ENCODE measurements at places on chromosomes 3 and 15.

GRCh38 chr3:20488151-20488550 lies 302.1 kb upstream of the SGO1 start:
- DNase-seq, result no peak

DNA sequence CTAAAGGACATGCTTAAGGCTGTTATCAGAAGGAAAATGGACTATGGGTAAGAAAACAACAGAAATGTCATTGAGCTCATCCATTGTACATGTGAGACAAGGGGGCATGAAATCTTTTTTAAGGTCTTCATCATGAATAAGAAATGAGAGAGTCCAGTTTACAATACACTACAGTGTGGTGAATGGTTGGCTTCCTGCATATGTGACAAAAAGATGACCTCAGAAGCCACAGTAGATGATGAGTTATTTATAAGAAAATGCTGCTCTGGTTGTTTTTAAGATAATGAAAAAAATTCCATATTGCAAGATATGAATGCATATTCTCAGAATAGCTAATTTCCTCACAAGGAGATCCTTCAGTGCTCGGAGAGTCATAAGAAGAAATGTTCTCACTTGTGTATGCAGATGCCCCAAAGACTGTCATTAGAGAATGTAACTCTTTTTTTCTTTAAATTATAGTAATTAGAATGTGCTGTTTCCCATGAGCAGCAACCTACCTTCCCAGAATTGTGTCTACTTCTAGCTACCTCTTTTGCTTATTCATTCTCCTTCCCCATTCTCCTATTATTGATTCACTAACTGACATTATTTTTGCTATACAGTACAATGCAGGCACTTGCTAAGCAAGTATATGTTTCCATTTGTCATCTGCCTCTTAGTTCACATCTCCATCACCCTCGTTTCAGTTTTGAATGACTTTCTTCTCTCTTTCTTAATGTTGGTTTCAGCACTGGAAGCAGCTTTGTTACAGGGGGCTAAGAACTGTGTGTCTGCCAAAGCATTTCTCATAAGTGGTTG lies 152.0 kb upstream of the PEX5L start:
- no peak for DNase-seq

- no peak for DNase-seq
Observed at GRCh38 chr3:53719796-53720195, 126.4 kb downstream of the CHDH start.

DNA sequence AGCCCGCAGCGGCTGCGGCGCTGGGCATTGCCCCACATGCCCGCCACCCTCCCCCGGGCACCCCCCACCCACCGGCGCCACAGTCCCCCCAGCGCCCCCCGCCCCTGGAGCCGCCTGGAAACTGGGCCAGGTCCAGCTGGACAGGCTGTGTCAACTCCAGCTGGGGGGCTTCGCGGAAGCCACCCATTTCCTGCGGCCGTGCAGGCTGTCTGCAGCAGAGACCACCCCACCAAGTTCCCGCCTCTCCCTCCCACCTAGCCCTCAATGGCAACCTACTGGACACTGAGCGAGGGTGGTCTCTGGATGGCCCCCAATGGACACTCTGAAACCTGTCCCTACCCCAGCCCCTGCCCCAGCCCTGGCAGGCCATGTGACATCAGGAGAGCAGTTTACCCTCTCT lies 62.8 kb upstream of the GATA2 start:
- DNase-seq, result no peak

DNA sequence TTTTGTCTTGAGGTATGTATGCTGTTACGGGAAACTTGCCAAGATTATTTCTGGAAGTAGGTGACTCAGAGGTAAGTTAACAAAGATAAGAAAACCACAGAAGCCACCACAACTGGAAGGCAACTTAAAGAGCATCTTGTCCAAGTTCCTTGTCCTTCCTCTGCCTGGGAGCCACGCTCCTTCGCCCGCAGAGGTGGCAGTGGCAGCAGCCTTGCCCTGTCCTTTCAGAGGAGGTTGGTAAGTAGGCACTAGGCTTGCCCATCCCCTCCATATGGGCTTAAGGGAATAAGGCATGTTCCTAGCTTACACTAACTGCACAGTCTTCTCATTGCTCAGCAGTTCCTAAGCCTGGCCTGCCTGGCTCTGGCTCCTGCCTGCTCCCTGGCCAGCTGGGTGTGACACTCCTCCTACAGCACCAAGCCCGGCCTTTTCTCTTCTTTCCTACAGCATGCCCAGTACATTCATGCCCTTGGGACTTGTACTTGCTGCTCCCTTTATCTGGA lies 48.0 kb upstream of the RAB6B start:
- no peak for DNase-seq

DNA sequence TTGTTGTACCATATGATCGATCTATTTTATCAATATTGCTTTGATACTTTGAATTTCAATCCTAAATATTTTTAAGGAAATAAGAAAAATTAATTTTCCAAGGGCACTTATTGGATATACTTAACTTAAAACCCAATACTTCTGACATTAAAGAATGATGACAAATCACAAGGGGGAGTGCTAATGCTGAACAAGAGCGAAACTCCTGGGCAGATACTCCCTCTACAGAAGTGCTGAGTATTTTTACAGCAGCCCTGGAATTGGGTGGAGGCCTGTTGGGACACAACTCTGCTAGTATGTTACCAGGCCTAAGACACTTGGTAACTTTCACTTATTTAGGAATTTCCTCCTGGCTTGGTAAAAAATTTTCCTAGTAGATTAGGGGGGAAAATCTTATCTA lies 46.2 kb downstream of the DENND6A start:
- DNase-seq, result no peak

DNA sequence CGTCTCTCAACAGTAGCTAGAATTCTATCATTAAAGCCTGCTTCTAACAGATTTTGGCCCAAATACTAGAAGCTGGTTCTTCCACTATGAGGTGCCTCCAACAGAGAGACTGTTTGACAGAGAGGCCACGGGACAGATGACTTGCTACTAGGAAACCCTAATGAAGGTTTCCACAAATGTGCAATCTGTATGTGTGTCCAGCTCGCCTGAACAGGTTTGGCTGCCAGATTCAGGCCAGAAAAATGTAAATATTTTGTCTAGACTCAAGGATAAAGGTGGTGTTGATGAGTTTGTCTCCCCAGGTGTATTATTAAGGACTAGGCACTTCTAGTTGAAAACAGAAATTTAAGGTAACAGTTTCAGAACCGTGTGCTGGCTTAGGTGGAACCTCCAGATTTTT lies 91.6 kb upstream of the TRIM42 start:
- DNase-seq, result no peak

GRCh38 chr3:185658504-185658912 lies 72.4 kb downstream of the SENP2 start:
- DNase-seq, result no peak

GRCh38 chr15:62173215-62173614 lies 8.1 kb upstream of the C2CD4B start:
- DNase-seq, result no peak

DNA sequence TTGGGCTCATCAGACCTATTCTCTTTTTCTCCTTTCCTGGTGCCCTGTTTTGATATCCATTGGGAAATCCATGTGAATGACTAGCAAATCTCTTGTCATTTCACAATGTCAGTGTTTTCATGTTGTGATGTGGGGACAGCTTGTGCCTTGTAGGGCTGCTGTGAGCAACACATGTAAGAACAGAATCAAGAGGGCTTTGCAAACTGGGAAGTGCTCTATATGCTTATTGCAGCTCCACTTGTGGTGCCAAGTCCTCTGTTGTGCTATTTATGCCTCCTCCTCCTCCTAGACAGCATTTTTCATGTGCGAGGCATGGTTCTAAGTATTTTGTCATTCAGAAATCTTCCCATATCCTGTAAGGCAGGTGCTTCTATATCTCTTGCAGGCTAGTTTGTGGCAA lies 56.4 kb downstream of the ZNF621 start:
- DNase-seq, result no peak
